ENCODE measurements at places on chromosomes 12 and 14. TPM values are rescaled to one million over a fixed set of nuclear protein-coding genes. Genes with fewer than 3 reads are reported as not detected.
A peak's percentile ranks its signal among the peaks of the same experiment; 100 is the strongest.

DNA sequence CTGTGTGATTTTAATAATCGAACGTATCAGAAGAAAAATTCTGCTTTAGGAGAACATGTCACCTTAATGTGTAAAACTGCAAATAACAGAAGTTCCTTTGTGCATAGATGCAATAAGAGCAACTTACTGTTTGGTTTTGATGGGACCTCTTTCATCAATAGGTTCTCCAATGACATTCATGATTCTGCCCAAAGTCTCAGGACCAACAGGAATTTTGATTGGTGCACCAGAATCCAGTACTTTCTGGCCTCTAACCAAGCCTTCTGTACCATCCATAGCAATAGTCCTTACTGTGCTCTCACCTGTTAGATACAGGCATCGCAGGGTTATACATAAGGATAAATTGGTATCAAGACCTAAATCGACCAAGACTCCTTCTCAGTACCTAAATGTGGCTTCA lies 1.1 kb downstream of the ATP5F1B start:
- no peak for DNase-seq

GRCh38 chr14:73759183-73759713 lies 45.1 kb upstream of the PNMA1 start:
- no peak for DNase-seq

DNA sequence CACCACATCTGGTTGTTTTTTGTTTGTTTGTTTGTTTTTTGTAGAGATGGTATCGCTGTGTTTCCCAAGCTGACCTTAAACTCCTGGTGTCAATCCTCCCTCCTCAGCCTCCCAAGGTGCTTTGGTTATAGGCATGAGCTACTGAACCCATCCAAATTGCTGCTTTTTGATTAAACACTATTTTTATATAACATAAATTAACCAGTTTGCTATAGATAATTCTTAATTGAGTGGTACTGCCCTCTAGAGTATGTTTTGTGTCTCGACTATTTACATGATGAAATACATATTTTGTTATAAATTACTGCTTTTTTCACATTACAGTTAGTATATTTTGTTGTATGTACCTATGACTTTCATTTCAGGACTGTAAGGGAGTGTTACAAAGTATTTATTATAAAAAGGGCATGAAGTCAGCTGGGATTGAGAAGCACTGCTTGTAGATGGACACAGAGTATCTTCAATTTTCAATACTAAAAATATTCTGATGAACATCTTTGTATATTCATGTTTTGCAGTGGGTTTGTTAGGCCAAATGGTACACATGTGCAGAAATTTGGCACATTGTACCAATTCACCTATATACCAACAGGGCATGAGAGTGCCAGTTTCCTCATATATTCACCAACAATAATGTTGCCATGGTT lies 14.9 kb upstream of the SCAF11 start:
- DNase-seq, result no peak

- no peak for DNase-seq
These were observed 884.1 kb upstream of the MGAT4C start for GRCh38 chr12:87140262-87140661.

- DNase-seq, result no peak
These were observed 158.4 kb upstream of the HIF1A start for GRCh38 chr14:61536661-61537562.

DNA sequence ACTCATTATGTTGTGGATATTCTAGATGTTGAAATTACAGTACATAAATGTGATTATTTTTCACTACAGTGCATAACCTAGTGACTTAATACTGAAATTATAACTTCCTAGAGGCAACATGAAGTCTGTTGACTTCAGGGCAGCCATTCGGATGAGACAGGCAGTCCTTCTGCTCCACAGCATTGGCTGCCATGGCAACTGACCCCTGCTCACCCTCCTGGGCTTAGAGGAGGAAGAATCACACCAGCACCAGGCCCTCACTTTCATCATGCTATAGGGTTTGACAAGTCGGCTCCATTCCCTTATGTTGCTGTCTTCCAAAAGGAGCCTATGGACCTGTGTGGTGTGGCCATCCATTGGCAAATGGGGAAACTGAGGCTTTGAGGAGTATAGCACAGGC lies 233.5 kb upstream of the TMEM132C start:
- no peak for DNase-seq

- no peak for DNase-seq
These were observed 10.7 kb downstream of the EMG1 start for GRCh38 chr12:6981152-6982052.

DNA sequence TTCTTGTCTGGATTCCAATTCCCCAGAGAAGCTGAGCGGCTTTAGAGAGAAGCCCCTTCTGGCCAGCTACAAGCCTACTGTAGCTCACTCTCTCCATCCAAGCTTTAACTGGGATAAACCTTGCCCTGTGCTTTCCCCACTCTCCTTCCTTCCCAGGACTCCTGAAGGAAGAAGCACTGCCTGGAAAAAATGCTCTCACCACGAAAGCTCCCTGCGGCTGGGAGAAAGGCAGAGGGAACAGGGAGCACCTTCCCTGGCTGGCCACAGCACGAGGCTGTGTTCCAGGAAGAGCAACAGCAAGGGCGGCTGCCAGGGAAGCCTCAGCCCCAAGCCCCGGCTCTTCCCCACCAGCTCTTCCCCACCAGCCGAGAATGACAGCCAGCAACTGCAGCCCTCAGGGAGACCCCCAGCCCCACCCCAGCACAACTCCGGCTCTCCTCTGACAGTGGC lies 40.8 kb upstream of the PNMA1 start:
- no peak for DNase-seq

GRCh38 chr12:109378569-109378968 lies 30.9 kb downstream of the MYO1H start:
- no peak for DNase-seq

GRCh38 chr14:93395231-93395630 lies 35.5 kb upstream of the UNC79 start:
- DNase-seq, result no peak

DNA sequence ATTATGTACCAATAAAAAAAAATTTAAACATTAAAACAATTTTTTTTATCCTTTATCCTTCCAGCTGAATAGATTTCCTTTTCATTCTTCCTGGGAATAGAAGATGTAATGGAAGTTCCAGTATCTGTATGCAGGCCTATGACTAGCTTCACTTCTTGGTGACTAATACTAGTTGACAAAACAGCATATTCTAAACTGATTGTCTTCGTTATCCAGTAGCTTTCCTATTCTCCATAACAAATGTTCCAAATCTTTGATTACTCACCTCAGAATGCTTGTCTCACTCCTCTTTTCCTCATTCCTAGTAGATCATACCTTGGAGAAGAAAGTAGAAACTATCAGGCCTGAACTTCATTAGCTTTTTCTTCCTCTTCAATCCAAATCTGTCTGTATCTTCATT lies 70.7 kb downstream of the PLEKHA5 start:
- DNase-seq, result no peak

DNA sequence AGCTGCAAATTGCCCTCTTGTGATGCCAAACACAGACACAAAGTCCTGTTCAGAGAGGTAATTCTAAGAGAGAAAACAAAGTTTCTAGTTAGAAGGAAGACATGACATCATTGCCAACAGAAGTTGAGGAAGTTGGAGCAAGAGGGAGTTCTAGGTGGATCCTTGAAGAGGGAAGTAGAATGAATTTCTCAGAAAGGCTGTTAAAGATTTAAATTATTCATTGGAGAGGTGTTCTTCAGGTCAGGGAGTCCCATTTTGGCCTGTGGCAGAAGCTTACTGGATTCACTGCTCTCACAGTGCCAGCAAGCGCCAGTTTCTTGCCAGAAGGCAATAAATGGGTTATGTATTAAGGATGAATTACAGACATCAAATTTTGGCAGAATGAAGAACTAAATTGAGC lies 15.3 kb downstream of the TSFM start:
- no peak for DNase-seq

- no peak for DNase-seq
These were observed 1.8 kb downstream of the SRRM4 start for GRCh38 chr12:118982984-118983761.

GRCh38 chr12:123971770-123972456 lies 718 bp downstream of the CCDC92 start:
- no peak for DNase-seq

DNA sequence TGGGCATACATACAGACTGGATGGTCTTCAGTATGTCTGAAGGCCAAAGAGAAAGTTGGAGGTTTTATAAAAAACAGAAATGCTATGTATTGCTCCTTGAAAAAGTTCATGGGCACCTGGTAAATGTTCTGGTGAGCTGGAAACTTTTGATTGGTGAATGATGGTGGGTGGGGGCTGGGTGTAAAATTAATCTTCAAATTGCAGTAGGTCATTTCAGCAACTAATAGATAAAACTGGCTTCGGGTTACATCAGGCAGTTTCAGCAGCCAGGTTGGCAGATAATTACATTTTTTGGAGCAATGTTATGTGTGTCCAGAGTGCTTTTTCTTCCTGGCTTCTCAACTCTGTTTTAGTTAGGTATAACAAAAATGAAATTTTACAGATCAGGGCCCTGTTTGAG lies 35.3 kb downstream of the SDR9C7 start:
- DNase-seq, result no peak

GRCh38 chr14:37232907-37233481 lies 35.3 kb downstream of the MIPOL1 start:
- peak; percentile 20 for DNase-seq

DNA sequence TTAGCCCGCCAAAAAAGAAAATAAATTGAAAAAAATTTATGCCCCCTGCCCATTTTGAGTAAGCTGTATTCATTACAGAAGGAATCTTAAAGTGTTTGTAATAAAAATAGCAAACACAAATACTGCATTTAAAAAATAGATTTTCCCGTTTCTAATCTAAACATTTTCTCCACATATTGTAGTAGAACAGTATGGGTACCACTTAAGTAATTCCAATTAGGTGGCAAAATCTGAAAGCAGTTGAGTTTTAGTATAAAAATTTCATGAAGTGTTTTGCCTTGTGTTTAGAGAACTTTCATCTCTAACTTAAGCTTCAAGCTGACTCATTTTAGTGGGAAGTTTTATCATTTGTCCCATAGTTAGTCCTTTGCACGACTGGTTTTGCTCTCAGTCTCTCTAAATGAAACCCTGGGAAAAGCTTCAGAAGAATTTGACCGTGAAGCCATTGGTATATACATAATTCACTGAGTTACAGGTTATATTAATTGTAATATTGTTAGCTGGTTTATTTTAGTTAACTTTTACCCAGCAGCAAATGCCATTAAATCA lies 214.6 kb downstream of the ERC1 start:
- no peak for DNase-seq

DNA sequence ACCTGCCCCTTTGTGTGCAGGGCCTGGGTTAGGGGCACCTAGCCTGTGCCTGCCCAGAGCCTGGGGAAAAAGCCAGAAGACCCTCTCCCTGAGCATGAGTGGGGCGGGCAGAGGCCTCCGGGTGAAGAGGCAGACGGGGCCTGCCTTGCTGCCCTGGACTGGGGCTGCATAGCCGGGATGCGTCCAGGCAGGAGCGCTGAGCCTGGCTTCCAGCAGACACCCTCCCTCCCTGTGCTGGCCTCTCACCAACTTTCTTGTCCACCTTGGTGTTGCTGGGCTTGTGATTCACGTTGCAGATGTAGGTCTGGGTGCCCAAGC lies 216.1 kb downstream of the TMEM121 start:
- DNase-seq, result no peak

Gene NRXN3
- 0.96 TPM for polyA plus RNA-seq

Gene DPF3
- 18.1 TPM for polyA plus RNA-seq

Gene RIMBP2
- not detected for polyA plus RNA-seq

Gene B4GALNT3
- not detected for polyA plus RNA-seq

Gene PAPLN
- 3.4 TPM for polyA plus RNA-seq

Gene GRIN2B
- polyA plus RNA-seq, result not detected

Gene C3AR1
- polyA plus RNA-seq, result 0.52 TPM

Gene CARMIL3
- 0.02 TPM for polyA plus RNA-seq

Gene WNT5B
- 22.2 TPM for polyA plus RNA-seq

Gene LRCOL1
- 0.11 TPM for polyA plus RNA-seq
